ENCODE measurements at places on chromosomes 1 and 21. TPM values are rescaled to one million over a fixed set of nuclear protein-coding genes. Genes with fewer than 3 reads are reported as not detected.

Gene FCRL6
- not detected for total RNA-seq

Gene RAB42
- total RNA-seq = 0.40 TPM

Gene RPE65
- not detected for total RNA-seq

Gene CADM3
- 0.48 TPM for total RNA-seq

GRCh38 chr1:233625510-233625981 lies 11.6 kb downstream of the KCNK1 start:
- ATAC-seq = no peak

GRCh38 chr1:93758842-93759515 lies 77.3 kb upstream of the BCAR3 start:
- peak; percentile 15 for ATAC-seq

DNA sequence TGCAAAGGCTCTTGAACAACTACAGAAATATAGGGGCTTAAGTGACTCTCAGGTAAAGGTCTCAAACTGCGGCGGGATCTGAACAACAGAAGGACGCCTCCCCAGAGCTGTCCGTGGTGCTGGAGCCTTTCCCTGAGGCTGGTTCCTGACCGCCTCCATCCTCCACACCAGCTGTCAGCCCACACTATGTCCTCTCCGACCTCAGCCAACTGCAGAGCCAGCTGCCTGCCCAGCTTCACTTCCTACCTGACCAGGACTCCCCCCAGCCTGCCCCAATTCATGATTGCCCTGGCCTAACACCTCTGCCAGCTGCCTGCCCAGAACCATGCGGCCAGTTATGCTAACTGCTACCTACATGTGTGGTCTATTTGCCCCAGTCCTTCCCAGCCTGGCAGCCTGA lies 63.6 kb upstream of the ZC3H12A start:
- no peak for ATAC-seq

- no peak for ATAC-seq
These were observed 234.8 kb downstream of the GPR52 start for GRCh38 chr1:174682419-174683008.

- ATAC-seq = no peak
These were observed 125.0 kb upstream of the KCNK2 start for GRCh38 chr1:214957330-214958137.

DNA sequence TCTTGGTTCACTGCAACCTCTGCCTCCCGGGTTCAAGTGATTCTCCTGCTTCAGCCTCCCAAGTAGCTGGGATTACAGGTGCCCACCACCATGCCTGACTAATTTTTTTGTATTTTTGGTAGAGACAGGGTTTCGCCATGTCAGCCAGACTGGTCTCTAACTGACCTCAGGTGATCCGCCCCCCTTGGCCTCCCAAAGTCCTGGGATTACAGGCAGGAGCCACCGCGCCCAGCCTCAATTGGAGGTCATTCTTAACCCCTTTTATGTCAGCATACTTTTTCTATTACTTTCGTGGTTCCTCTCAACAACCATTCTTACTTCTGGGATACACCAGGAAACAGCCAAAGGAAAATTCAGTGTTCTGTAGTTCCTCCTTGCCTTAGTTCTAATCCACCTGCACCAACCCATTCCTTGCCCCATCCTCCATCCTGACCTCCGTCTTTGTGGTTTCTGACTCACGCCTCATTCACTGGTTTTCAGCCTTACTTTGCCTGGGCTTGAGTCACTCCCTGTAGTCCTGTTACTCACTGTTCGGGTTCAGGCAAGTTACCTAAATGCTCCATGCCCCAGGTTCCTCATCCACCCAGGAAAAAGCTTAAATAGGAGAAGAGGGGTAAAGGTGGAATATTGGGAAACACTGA lies 12.9 kb upstream of the BCL10 start:
- ATAC-seq = peak; percentile 98

Gene OR10J1
- total RNA-seq = not detected

Gene CD160
- total RNA-seq = not detected

Gene MTARC1
- total RNA-seq = 6.1 TPM

Data from esophagus mucosa (tissue), 1 donor.